ENCODE measurements at places on chromosomes 5 and 9.
A peak's percentile ranks its signal among the peaks of the same experiment; 100 is the strongest.

DNA sequence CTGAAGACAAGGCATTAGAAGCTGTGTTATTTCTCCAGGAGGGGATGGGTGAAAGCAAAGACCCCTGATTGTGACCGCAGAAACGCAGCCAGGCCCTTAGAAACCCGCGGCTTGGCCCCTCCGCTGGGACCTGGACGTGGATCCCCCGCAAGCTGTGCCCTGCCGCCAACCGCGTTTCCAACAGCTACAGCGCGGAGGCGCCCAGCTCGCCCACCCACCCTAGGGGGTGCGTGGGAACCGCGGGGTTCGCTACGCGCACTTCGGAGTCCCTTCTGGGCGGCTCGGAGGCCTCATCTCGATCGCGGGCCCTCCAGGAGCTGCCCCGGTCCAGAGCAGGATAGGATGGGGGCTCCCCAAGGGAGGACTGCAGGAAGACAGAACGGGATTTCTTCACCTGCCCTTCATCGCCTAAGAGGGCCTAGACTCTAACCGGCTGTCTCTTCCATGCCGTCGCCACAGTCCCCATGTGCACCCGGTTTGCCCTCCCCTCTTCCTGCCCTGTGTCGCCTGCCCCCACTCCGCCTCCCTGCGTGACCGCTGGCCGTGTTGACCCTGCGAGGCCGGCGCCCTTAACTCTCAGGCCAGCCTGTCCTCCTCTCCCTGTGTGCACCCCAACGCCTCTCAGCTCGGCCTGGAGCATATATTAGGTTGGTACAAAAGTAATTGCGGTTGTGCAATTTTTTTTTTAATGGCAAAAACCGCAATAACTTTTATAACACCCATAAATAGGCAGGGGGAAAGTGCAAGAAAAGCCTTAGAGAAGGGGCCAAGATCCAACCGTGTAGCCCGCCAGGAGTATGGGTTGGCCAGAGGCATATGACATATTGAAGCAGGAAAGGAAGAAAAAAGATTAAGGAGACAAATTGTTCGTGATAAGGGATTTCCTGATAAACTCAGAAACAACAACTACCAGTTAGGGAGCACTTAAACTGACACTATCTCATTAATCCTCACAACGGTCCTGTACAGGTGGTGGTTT is 68.1 kb upstream of the FREM1 start:
- no peak for DNase-seq

- no peak for DNase-seq
These were observed 44.7 kb upstream of the HTR4 start for GRCh38 chr5:148699028-148699427.

- DNase-seq = peak; percentile 85
These were observed 12.5 kb upstream of the EXOSC2 start for GRCh38 chr9:130680836-130681768.

DNA sequence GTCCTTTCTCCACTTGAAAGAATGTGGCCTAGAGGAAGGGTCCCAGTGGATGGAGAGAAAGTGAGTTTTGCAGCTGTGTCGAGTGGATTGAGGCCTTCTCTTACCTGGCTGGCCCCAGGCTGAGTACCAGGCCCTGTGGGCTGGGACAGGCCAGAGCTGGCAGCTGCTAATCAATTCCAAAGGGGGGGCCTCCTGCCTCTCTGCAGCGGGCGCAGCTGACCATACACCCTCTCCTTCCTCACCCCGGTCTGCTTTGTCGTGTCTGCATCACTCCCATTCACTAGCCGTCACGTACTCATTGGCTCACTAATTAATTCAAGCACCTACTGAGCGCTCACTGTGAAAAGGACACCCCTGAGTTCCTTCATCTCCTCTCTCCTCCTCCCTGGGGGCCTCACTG is 58.4 kb upstream of the PITX1 start:
- no peak for DNase-seq

DNA sequence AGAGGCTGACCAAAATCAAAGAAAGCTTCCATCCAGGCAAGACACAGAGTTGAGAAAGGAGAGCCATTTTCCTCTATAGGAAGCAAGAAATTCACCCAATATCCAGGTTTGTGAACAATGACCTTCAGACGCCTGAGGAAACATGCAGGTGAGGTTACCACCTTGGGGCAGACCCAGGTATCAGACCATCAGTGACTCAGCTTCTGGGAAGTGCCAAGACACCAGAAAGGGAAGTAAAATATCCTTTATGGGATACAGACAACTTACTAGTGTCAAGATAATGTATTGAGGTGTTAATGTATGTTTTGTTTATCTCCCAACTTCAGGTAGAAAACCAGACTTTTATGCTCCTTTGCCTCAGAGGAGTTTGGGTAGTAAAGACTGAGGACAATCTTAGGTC is 2.2 kb upstream of the DTWD2 start:
- DNase-seq = no peak

DNA sequence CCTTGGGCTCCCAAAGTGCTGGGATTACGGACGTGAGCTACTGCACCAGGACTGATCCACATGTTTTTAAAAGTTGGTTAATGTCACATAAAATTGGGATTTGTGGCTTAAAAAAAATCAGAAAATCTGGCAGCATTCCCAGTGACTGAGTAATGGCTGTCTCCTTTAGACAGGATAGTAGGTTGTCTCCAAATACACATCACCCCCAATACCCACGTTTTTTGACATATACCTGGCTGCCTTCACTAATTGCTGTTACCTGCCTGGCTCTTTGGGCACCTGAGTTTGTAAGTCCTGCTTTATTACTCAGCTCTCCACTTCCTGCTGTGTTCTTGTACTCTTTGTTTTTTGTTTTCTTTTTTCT is 84.8 kb downstream of the KDM4C start:
- DNase-seq = no peak
